ENCODE measurements at places on chromosomes 7 and 10. TPM values are rescaled to one million over a fixed set of nuclear protein-coding genes. Genes with fewer than 3 reads are reported as not detected.

Gene MKX
- 0.25 TPM for total RNA-seq

DNA sequence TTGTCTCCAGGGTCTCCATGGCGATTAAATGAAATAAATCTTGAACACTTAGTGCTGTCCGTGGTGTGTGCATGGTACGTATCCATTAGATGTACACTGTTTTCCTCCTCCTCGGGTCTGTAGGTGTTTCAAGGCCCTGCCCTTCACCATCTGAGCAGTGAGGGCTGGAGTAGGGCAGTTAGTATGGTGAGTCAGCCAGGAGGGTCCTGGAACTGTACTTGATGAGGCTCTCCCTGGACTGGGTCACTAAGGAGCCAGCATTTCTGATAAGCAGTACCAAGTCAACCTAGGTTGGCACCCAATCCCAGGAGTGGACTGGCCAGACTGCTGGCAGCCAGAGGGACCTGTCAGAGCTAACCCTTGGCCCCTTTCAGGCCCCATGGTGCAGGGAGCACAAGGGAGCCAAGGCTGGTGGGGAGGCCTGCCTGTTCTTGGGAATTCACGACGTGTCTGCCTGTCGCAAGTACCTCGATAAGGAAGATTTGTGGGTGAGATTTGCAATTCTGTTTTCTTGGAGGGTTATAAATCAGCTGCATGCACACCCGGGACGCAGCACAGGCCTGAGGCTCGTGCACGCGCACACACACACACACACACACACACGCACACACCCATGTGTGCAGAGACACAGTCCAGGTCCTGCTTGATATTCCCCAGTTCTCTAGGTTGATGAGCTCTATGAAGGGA is 114.2 kb downstream of the ZMIZ1 start:
- peak; percentile 57 for DNase-seq

Gene RASA4B
- total RNA-seq = 4.6 TPM

DNA sequence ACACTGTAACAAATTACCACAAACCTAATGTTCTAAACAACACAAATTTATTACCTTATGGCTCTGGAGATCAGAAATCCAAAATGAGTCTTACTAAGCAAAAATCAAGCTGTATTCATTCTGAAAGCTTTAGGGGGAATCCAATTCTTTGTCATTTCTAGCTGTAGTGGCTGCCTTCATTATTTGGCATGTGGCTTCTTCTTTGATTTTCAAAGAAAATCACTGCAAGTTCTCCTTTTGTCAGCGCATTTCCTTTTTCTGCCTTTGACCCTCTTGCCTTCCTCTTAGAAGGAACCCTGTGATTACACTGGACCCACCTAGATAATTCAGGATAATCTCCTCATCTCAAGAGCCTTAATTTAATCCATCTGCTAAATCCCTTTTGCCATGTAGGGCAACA is 36.9 kb downstream of the ZPBP start:
- DNase-seq = no peak

Gene CPXM2
- total RNA-seq = 64.0 TPM

Data from fibroblast of the aortic adventitia (primary cell).